ENCODE measurements at places on chromosomes 16 and 17.

DNA sequence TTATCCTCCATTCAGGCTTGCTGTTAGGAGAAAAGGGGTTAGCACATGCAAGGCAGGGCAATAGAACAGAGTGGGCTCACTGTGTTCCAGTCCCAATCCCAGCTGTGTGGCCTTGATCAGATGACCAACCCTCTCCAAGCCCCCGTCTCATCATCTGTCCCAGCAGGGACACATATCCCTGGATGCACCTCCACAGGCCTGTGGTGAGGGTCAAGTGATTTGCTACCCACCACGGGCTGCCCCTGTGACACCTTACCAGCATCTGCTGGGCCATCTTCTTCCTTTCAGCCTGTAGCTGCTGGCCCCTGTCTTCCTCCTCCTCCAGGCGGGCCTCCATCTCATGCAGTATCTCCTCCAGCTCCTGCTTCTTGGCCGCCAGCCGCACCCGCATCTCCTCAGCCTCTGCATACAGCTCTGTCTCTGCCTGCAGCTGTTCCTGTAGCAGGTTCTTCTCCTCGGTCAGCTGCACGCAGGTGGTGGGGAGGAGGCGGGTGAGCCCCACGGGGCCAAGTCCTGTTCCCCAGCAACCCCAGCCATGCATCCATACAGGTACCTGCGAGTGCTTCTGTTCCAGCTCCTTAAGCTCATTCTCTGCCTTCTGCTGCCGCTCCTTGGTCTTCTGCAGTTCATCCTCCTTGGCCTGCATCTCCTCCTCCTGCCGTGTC is 91.3 kb downstream of the NDE1 start:
- no peak for DNase-seq

GRCh38 chr16:27314161-27314723 is 468 bp downstream of the IL4R start:
- peak; percentile 81 for DNase-seq

DNA sequence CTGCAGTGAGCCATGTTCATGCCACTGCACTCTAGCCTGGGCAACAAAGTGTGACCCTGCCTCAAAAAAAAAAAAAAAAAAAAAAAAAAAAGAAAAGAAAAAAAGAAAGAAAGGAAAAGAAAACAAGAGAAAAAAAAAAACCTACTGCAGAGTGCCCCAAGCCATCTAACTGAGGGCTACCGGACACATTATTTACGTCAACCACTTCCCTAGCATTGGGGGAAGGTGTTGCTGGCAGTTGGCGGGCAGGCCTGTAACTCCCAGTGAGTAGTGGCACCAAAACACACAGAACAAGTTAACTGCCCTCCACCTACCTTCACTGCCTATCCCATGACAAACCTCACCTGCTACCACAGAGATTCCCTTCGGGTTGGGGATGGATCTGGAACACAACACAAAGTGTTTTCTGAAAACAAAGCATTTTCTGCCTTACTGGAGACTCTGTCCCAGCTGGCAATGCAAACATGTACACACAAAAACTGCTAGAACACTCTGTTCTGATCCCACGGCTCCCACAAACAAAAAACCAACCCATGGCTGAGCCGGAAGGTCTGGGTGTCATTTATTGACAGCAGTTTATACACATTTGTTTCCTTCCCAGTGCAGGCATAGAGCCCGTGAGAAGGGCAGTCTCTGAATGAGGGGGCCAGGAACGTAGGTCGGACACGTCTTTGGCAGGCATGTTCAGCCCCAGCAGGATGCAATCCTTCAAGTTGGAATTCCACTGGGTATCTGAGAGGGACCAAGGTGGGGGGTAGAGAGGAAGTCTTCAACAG is 11.0 kb downstream of the PHB1 start:
- no peak for DNase-seq

DNA sequence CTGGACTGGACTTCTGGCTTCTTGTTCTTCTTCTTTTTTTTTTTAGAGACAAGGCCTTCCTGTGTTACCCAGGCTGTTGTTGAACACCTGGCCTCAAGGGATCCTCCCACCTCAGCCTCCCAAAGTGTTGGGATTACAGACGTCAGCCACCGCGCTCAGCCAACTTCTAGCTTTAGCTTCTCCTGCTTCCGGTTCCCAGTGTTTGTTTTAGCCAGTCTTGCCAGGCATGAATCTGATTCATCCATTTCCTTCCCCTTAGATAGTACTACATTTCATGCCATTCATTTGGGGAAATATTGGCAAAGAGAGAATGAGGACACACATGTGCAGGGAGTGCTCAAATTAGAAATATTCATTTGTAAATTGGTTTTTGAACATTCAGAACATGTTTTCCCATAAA is 12.1 kb upstream of the NDUFAB1 start:
- no peak for DNase-seq

DNA sequence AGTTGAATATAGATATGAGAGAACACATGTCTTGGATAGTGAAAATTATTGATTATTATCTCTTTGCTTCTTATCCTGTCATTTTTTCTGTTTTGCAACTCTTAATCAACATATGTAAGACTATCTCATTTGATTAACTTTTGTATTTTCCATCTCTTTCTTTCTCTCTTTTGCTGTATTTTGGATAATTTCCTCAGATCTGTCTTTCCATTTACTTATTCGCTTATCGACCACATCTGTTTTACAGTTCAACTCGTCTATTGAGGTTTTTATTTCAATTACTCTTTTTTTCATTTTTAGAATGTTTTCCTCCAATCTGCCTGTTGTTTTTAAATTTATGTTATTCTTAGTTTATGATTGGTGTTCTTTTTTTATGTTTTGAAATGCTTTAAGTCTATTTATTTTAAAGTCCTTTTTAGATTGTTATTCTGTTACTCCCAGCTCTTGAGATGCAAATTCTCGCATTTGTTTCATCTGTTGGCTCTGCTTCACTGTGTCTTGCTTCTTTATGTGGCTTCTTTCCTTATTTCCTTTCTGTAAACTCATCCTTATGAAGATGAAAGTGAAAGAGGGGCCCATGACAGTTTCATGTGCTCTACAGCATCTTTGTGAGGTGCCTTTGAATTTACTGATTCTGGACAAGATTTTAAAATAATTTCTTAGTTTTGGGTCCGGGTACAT is 87.8 kb upstream of the IRX5 start:
- no peak for DNase-seq

DNA sequence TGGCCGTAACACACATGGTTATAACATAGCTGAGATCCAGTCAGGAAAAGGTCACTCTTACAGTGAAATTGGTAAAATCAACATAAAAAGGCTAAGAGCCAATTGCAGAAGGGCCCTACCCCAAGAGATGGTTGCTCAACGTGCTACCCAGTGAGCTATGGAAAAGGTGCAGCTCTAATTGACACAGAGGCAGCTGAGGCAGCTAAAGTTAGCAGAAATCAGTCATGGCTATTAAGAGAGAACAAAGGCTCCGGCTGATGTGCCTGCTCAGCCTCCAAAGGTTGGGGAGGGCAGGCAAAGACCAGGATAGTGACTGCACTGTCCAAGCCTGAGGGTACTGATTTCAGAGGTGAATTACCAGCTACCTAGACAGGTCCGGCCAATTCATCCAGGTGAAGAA is 76.5 kb upstream of the ATP2A3 start:
- DNase-seq: no peak

DNA sequence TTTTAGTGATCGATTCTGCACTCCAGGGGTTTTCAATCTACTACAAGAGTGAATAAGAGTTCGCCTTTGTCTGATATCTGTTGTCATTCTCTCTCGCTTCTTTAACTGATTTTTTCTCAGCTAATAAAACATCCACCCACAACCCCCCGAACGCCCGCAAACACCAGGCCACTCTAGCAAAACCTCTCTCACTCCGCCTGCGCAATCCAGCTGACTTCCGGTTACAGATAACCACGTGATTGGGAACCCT is 338 bp upstream of the RPL19 start:
- DNase-seq: peak; percentile 91

- DNase-seq: no peak
Observed at GRCh38 chr16:54696522-54696921, 234.1 kb upstream of the IRX5 start.

GRCh38 chr16:87955302-87956097 is 4.3 kb downstream of the BANP start:
- DNase-seq: no peak

DNA sequence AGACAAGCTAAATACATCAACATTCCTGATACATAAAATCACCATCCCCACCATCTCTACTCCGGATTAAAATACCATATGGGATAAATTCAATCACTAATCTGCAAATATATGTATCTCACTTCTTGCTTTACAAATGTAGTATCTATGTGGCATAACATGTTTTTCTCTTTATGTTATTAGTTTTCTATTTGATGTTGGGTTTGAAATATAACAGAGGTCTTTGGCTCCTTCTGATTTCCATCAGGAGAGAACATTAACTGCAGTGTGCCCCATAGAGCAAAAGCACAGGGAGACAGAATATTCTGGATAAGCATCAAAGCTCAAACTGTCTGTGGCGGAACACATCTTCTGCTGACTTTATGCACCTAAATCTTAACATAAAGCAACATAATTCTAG is 547.2 kb upstream of the CDH8 start:
- DNase-seq: no peak

DNA sequence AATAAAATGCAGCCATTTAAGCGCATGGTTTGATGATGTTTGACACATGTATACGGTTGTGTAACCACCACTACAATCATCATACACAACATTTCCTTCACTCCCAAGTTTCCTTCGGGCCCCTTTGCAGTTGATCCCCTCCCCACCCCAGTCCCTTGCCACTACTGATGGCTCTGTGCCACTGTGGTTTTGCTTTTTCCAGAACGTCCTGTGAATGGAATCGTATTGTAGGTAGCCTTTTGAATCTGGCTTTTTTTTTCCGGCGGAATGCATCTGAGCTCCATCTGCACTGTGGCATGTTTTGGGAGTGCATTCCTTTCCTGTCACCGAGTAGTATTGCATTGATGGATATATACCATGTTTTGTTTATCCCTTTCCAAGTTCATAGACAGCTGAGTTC is 15.1 kb upstream of the MAP2K3 start:
- no peak for DNase-seq

- no peak for DNase-seq
Observed at GRCh38 chr17:17566896-17567513, 24.5 kb downstream of the PEMT start.

DNA sequence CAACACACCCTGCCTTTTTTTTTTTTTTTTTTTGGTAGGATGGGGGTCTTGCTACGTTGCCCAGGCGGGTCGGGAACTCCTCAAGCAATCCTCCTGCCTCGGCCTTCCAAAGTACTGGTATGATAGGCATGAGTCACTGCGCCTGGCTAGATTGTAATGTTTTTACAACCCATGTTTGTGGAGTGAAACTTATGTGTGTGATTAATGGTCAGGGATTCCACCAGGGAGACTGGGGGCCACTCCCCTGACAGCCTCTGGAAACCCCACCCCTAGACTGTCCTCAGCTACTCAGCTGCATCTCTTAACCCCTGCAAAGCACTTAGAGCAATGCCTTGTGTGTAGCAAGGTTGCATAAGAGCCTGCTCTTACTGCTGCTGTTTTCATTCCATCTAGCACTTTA is 220.5 kb downstream of the PARN start:
- DNase-seq: peak; percentile 3

GRCh38 chr17:3318336-3318735 is 20.2 kb upstream of the OR3A1 start:
- no peak for DNase-seq

DNA sequence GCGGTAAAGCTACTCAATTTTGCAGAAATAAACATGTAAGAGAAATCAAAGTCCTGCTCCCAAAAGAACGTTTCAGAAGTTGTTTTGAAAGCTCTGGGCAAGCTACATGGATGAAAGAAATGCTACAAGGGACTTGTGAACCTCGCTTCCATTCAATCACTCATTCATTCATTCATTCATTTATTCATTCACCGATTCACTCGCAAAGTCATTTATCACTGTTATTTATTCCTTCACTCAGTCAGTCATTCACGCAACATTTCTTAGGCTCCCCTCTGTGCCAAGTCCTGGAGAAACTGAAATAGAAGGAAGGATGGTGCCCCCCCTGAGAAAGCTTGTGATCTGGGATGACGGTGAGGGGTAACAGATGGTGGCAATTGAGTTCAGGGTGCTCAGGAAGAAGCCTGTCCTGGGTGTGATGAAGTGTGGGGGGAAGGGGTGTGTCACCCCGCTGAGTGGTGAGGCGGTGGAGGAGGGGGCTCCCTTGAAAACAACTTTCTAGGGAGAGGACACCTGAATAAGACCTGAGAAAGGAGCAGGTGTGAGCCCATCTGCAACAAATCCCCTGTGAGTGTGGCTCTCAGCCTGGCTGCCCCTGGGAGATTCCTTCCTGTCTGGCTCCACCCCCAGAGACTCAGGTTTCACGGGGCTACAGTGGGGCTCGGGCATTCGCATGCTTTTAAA is 36.3 kb upstream of the PRSS54 start:
- DNase-seq: no peak

GRCh38 chr16:29126057-29126494 is 141.2 kb downstream of the LAT start:
- DNase-seq: peak; percentile 71

GRCh38 chr16:73016488-73016830 is 31.5 kb downstream of the ZFHX3 start:
- DNase-seq: no peak

GRCh38 chr17:18362698-18363100 is 651 bp downstream of the SHMT1 start:
- peak; percentile 88 for DNase-seq

DNA sequence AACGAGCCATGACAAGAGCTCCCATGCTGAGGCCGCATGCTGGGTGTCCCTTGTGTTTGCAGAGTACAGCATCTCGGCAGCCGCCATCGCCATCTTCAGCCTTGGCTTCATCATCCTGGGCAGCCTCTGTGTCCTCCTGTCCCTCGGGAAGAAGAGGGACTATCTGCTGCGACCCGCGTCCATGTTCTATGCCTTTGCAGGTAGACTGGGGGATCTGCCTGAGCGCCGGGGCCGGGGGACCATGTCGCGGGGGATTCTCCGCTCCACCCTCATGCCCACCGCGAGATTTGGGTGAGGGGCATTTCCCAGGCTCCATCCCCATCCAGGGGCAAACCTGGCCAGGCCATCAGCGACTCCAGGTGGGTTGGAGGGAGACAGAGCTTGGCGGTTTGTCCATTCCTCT is 10.7 kb downstream of the CACNG1 start:
- DNase-seq: no peak

DNA sequence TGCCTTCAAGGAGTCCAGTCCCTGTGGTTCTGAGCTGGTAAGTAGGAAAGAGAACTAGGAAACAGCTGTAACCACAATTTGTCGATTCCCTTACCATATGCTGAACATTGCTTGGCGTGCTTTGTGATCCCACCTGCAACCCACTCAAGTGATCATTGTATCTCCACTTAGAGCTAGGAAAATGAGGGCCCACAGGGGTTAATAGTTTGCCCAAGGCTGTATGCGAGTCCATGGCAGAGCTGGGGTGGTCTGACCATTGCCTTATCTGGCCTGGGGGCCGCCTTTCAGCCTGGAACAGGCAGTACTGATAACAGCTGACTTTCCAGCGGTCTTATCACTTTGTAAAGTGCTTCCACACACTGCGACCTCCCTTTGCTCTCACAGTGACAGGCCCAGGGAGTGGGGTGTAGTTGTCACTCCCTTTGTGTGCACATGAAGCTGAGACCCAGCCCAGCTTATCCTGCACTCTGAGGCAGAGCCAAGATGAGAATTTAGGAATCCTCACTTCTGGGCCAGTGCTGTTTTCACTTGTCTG is 9.8 kb downstream of the MYL4 start:
- DNase-seq: peak; percentile 83
